Stimulated activated CD8-positive, alpha-beta memory T cell treated with anti-CD3 and anti-CD28 coated beads, Interleukin-12 subunit alpha, Interleukin-12 subunit beta, amount 100 ng/mL, for 1 hour (primary cell): ENCODE measurements at places on chromosomes 5 and 9.

- no peak for DNase-seq
These were observed 52.3 kb downstream of the POC5 start for GRCh38 chr5:75664979-75665378.

- no peak for DNase-seq
These were observed 223.5 kb upstream of the DAB2 start for GRCh38 chr5:39648085-39648847.

- no peak for DNase-seq
These were observed 161.7 kb upstream of the MVB12B start for GRCh38 chr9:126164796-126165525.

DNA sequence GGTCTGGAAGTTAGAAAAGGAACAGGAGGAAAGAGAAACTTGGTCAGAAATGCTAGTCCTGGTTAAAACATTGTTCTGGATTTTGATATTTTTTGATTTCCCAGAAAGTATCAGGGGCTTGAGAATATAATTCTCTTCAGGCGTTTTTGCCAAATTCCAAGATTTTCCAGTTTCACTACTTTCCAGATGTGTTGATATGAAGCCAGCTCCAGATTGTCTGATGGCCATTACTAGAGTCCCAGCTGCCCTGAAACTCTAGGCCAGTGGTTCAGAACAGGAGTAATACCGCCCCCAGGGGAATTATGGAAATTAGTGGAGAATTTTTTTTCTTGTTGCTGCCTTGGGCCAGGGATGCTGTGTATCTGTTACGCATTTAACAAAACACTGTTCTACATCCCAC is 88.6 kb downstream of the KCNN2 start:
- no peak for DNase-seq

DNA sequence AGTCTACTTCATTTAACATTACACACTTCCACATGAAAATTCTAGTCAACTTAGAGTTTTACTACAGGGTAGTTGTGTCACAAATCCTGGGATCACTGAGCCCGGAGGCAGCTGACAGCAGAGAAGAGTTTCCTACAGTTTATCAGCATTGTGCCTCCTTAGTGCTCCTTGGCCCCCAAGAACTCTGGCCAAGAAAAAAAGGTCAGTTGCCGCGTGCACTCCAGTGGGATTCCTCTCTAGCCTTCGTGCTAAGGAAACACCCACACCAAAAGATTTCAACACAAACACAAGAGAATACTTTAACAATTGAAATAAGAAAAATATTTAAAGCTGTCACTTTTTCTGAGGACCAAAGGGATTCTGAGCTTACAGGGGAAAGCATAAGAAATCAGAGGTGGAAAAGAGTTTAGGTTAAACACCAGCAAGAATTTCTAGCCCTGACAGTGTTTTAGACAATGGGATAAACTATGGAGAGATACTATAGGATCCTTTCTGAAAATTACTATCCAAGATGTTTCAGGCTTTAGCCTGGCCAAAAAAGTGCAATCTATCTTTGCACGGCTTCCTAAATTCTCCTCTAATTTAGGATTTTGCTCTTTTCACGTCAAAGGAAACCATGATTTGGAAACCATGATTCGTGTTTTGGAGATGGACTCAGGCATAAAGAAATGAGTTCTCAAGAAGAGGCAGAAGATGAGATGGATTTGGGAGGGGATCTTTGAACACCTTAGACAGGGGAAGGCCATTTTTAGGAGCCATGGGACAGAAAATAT is 606.8 kb downstream of the RAB3C start:
- DNase-seq, result no peak

DNA sequence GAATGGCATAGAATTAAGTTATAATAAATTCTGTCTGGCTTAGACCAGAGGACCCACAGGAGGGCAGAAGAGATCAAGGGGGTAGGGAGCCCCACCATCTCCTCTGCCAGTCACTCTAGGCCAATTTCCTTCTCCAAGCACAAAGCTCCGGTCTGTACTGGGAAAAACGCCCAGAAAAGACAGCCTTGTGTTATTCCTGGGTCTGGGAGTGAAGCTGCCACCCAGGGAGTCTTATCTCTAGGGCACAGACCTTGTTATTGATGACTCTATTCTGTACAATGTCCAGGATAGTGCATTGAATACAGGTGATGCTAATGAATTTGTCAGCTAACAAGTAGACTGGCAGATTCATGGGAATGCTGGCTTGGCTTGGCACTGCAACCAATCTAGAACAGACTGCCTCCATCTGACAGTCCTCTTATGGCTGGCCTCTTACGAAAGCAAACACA is 60.7 kb downstream of the MED27 start:
- no peak for DNase-seq

DNA sequence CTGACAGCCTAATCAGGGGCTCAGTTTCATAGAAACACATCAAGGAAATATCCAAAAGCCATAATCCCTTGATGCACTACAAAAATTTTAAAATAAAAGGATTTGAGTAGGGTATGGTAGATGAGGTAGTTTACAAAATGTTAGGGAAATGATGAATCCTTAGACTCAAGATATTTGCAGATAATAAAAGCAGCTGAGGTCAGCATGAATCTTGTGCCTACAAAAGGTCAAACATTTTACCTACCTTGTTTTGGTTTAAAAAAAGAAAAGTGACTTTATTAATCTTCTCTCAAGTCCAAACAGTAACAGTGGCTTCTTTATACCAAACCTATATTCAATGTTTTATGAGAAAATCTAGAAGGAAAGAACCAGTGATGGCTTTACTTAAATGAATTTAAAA is 135.5 kb downstream of the BNC2 start:
- no peak for DNase-seq

- DNase-seq, result no peak
These were observed 37.1 kb upstream of the GDNF start for GRCh38 chr5:37876943-37877342.

DNA sequence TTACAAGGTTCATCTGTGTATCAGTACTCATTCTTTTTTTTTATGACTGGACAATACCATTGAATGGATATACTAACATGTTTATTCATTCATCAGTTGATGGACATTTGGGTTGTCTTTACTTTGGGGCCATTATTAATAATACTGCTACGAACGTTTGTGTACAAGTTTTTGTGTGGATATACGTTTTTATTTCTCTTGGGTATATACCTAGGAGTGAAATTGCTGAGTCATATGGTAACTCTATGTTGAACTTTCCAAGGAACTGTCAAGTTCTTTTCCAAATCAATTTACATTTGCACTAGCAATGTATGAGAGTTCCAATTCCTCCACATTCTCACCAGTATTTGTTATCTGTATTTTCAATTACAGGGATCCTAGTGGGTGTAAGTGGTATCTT is 12.0 kb upstream of the LECT2 start:
- DNase-seq, result no peak

- DNase-seq, result no peak
These were observed 569.8 kb upstream of the RIOK2 start for GRCh38 chr5:97752871-97753270.

DNA sequence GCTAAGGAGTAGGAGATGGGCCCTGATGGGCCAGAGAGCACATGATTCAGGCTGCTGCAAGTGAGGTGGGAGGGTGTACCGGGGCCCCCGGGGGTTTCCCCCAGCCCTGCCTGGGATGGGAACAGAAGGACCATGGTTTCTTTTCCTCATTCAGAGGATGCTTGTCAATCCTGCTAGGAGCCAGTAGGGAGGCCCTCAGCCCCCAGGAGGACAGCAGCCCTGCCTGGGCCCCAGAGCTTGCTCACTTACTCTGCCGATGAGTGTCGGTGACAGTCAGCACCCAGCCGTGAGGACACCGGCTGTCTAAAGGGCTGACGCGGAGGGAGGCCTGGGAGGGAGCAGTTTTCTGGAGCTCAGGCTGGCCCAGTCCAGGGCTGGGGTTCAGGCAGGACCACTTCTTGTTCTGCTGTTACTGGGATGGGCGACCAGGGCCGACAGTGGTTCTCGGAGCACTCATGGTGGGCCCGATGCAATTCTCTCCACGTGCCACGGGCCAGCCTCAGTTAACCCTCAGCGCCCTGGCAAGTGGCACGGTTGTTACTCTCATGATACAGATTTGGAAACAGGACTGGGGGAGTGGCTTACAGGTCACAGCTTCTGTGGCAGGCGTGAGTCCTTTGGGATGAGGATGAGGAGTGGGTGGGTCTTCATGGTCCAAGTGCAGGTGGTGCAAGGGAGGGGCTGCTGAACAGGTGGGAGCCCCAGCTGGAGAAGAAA is 1.8 kb downstream of the ARRDC1 start:
- no peak for DNase-seq

DNA sequence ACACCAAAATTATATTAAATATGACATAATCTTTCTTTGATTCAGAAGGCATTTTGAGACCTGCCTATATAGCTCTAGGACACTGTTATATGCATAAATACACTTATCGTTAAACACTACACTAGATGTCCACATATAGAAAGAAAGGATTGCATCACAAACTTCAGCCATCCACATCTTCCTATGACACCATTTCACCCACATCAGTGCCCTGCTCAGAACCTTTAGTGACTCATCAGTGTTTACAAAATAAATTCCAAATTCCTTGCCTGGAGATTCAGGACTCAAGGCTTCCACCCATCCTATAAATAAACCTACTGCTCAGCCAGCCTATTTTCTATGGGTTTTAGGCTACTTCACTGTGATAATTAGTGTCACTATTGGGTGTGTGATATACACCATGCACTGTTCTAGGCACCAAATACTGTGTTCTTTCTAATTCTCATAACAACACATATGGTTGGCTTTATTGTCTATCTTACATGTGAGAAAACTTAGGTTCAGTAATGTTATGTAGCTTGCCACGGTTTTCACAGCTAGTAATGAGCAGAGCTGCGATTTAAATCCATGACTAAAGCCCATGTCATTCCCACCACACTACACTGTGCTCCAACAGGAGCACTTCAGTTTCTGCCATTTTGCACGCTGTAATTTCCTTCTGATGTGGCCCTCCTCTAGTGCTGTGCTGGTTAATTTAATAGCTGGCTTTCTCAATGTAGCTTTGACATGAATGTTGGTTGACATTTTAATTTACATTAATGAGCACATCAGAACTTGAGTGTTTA is 103.3 kb downstream of the SREK1 start:
- DNase-seq, result no peak
